ENCODE measurements at places on chromosomes 11 and 22.
A peak's percentile ranks its signal among the peaks of the same experiment; 100 is the strongest.

- DNase-seq, result no peak
Measured at GRCh38 chr11:116513278-116513823, 259.4 kb downstream of the BUD13 start.

DNA sequence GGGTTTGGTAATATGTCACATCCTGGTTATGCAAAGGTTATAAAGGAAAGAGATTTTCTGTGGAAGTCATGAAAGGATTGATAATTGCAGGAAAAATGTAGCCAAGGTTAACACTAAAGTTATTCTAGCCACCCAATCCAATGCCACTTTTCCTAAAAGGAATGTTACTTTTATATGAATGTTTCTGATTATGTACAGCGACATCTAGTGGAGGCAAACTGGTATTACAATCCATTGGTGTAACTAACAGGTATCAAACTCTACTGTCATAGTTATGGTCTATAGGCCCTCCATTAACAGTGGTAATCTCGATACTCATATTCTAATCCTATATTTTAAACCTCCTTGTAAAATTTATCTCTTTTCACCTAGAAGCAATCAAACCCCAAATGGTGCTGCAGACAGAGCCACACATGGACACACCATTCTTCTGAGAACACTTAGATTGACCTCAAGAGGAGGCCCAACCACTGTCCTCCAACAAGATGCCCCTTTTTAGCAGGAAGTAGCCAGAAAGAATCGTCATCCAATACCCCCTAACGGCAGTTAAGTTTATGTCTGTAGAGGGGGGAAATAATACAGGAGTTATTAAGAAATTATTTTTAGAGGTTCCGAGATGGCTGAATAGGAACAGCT, 74.9 kb upstream of the RAG2 start:
- no peak for DNase-seq

- no peak for DNase-seq
Measured at GRCh38 chr11:95542868-95543551, 246.6 kb downstream of the FAM76B start.

DNA sequence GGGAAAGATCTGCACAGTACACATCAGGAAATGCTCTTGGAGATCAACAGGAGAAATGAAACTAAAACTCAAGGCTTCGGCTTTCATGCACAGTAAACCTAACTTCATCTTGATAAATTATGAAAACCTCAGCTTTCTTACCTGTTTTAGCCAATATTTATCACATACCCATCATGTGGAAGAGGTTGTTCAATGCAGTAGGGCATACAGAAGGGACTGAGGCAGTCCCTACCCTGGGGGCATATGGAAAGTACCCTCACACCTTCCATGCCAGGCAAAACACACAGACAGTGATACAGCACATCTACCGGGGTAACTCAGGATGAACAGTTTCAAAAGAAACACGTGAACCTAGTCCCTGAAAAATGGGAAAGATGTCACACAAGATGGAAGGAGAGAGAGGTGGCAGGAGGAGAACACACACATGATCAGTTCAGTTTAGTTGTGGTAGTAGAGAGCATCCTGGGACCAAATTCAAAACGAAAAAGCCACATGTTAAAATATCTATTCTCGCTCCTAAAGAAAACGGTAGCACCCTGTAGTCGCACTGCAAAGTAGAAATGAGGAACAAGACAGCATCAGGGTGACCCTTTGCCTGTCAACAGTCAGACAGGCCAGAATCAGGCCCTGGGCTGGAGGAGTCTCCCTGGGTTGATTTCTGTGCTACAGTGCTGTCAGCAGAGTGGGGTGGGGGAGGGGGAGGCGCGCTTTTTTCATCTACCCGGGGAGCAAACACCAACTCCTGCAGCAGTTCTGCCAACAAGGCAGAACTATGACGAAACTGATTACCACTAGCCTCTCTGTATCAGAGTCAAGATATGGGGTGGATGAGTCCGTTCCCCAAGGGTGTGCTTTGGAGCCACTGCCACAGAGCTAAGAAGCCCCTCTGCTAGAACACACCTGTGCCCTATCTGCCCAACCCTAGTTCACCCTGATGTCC, 1.3 kb downstream of the HIRA start:
- DNase-seq, result peak; percentile 41

DNA sequence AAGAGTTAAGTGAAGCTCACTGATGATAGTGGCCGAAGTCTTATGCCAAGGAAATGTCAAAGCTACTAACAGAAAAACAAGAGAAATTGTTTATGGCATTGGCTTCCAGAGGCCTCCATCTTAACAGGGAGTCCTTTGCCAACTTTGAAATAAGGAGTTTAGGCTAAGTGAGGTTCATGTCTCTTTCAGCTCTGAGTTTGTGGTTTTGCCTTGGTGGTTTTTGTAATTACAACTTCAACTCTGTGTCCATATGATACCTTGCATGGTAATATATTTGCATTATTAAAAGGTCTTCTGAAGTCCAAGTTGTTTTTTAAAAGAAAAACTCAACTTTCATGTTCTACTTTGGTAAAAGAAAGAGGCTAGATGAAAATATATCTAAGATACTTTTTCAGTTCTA, 31.4 kb upstream of the ANO5 start:
- DNase-seq, result no peak

All from activated CD4-positive, alpha-beta T cell treated with anti-CD3 and anti-CD28 coated beads, Interleukin-2, amount 50 U/mL, for 1 hour (primary cell).